ENCODE measurements at places on chromosomes 6 and 20.

DNA sequence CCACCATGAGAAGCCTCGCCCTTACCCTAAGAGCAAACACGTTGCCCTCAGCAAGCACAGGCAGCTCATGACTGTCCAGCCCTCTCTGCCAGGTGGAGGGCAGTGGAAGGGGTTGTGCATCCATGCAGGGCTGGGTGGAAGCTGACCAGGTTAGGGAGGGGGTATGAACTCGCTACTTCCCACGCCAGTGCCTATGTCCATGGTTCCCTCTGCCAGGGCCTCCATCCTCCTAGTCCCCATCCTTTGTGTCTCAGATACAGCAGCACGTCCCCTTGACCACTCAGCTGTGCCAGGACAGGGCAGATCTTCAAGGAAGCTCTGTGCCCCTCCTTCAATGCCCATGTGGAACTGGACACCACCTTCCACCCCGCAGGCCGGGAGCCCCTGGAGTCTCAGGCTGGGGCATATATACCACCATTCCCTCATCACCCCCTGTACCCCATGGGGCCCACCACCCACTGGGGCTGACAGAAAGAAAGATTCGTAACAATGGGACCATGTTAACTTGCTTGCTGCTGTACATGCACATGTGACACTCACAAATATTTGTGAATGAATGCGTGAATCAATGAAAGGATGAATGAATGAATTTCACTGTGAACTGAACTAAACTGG is 90.7 kb downstream of the ANKRD60 start:
- no peak for DNase-seq
- no peaks in the 10 kb centered on the region for H3K4me1 ChIP-seq
- H3K36me3 ChIP-seq: no peaks in the 10 kb centered on the region
- H3K4me3 ChIP-seq: no peak overlapping the region
- peaks cover 12% of the 10 kb centered on the region for H3K27me3 ChIP-seq

- no peak for DNase-seq
- H3K36me3 ChIP-seq: no peaks in the 10 kb centered on the region
These were observed 42.0 kb upstream of the TMEM244 start for GRCh38 chr6:129903082-129903481.

GRCh38 chr20:57003012-57003411 is 263.4 kb downstream of the BMP7 start:
- H3K36me3 ChIP-seq: no peaks in the 10 kb centered on the region
- H3K4me1 ChIP-seq: no peaks in the 10 kb centered on the region
- peaks cover 7% of the 10 kb centered on the region for H3K27me3 ChIP-seq

- no peaks in the 10 kb centered on the region for H3K4me1 ChIP-seq
- no peaks in the 10 kb centered on the region for H3K36me3 ChIP-seq
- DNase-seq: no peak
- no peak overlapping the region for H3K4me3 ChIP-seq
These were observed 8.5 kb downstream of the MOXD1 start for GRCh38 chr6:132392792-132393191.

DNA sequence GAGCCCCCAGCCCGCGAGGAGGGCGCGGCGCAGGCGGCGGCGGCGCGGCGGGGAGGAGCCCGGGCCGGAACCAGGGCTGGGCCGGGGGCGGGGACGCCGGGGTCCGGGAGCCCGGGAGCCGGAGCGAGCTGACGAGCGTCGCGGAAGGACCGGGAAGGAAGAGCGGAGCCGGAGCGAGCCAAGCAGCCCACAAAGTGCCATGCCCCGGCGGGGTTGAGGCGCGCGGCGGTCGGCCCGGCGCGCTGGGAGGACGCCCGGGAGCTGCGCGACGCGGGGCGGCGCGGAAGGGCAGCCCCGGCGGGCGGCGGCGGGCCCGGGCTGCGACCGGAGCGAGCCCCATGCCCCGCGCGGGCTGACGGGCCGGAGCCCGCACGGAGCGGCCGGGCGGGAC is 289 bp downstream of the FOXP4 start:
- no peak overlapping the region for H3K4me3 ChIP-seq
- H3K4me1 ChIP-seq: peaks cover 39% of the 10 kb centered on the region
- DNase-seq: peak; percentile 58
- peaks cover 40% of the 10 kb centered on the region for H3K27me3 ChIP-seq

GRCh38 chr20:63530788-63531160 is 6.4 kb downstream of the PTK6 start:
- no peaks in the 10 kb centered on the region for H3K36me3 ChIP-seq
- H3K27me3 ChIP-seq: peaks cover 1% of the 10 kb centered on the region
- no peak for DNase-seq
- no peak overlapping the region for H3K4me3 ChIP-seq
- H3K4me1 ChIP-seq: no peaks in the 10 kb centered on the region

DNA sequence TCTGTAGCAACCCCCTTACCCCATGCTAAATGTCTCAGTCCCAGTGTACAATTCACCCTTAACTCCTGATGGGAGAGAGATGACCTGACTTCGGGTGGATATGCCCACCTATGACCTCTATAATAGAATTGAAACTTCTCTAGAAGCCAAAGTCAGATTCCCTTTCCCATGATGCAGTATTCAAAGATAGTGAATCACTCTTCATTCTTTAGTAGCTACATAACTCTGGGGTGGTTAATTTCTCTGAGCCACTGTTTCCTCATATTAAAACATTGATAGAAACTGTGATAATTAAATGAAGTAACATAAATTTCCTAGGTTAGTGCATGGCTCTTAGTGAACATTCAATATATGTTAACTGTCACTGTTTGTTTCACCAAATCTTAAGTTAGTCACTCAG is 500.4 kb downstream of the COL12A1 start:
- no peak for DNase-seq
- H3K27me3 ChIP-seq: no peaks in the 10 kb centered on the region
- no peaks in the 10 kb centered on the region for H3K4me1 ChIP-seq
- no peaks in the 10 kb centered on the region for H3K36me3 ChIP-seq
- H3K27ac ChIP-seq: no peak overlapping the region
- H3K4me3 ChIP-seq: no peak overlapping the region

DNA sequence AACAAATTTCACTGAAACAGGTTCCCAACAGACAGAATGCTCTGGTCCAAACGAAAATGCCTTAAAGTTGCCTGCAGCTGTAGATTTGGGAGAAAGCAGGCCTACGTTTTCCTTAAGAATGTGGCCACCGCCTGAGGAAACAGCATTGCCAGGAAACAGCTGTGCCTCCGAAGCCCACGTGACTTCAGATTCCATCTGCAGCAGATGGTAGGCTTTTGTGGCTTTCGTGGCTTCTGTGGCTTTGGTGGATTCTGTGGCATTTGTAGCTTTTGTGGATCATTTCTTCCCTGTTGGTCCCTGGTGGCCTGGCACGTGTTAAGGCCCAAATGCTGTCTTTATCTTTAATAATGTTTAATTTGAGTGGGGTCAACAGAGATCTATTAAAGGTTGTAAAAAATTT is 222.9 kb downstream of the TTLL2 start:
- H3K27me3 ChIP-seq: peaks cover 2% of the 10 kb centered on the region
- DNase-seq: no peak
- no peaks in the 10 kb centered on the region for H3K4me1 ChIP-seq
- no peak overlapping the region for H3K27ac ChIP-seq

- H3K36me3 ChIP-seq: no peaks in the 10 kb centered on the region
- no peak overlapping the region for H3K27ac ChIP-seq
- H3K4me3 ChIP-seq: no peak overlapping the region
These were observed 32.8 kb upstream of the ENPP5 start for GRCh38 chr6:46203391-46204177.

- H3K4me1 ChIP-seq: no peaks in the 10 kb centered on the region
- peaks cover under 1% of the 10 kb centered on the region for H3K27me3 ChIP-seq
- H3K36me3 ChIP-seq: no peaks in the 10 kb centered on the region
- no peak overlapping the region for H3K4me3 ChIP-seq
These were observed 91.0 kb upstream of the MCHR2 start for GRCh38 chr6:100084991-100085364.

GRCh38 chr20:2692886-2693285 is 306 bp downstream of the EBF4 start:
- peaks cover 29% of the 10 kb centered on the region for H3K4me1 ChIP-seq
- no peak overlapping the region for H3K4me3 ChIP-seq
- peaks cover 7% of the 10 kb centered on the region for H3K36me3 ChIP-seq

- no peak overlapping the region for H3K4me3 ChIP-seq
- no peak overlapping the region for H3K27ac ChIP-seq
- H3K36me3 ChIP-seq: no peaks in the 10 kb centered on the region
- H3K4me1 ChIP-seq: peaks cover 4% of the 10 kb centered on the region
- H3K27me3 ChIP-seq: no peaks in the 10 kb centered on the region
- DNase-seq: no peak
These were observed 95.5 kb upstream of the LGSN start for GRCh38 chr6:63415286-63415685.

DNA sequence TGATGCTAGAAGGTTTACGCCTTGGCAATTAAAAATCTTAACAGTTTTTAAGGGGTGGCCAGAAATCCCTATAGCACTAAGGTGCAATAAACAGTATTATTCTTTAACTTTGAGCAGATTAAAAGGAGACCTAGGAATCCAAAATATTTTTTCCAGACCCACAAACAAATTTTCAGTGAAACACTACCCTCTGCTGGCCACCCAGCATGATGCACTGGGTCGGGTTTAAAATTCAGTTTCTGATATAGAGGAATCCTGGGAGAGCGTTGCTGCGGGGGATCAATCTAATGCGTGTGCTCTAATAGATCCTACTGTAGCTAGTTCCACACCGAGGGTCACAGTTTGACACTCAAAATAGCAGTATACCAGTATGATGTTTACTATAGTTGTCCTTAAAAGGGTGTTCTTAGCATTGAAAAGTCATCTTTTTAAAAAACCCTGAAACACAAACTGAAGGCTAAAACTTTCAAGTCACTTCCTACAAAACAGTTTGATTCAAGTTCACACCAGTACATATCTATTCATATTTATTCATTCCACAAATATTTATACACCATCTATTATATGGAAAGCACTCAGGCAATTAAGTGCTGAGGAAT is 10.2 kb downstream of the UBE3D start:
- H3K27me3 ChIP-seq: no peaks in the 10 kb centered on the region
- H3K4me1 ChIP-seq: peaks cover 6% of the 10 kb centered on the region
- DNase-seq: no peak
- no peak overlapping the region for H3K27ac ChIP-seq
- H3K4me3 ChIP-seq: no peak overlapping the region

DNA sequence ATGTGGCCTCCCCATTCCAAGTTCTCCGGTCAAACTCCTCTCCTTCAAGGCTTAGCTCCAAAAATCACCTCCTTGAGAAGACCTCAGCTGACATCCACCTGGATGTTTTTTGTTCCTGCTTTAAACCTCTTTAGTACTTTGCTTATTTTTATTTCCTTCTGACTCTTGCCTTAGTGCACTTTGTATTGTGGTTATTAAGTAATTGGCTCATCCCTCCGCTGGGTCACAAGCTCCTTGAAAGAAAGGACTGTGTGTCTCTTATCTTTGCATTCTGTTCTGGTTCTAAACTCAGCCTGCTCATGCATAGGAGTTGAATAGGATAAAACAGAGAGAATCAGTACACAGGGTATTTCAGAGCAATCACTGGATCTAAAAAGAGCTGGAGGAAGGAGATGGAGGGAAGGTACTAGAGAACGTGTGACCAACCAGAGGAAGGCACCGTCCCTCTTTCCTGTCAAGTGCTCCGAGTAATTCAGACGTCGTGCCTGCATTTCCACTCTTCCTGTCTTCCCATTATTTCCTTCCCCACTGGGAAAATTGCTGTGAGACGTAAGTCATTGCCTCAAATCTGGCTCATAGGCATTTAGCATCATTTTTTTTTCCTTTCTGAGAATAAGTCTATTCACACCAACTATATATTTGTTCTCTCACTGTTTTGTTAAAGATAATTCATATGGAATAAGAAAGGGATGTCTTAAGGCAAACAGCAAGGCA is 59.7 kb upstream of the GLP1R start:
- no peak for DNase-seq
- H3K27me3 ChIP-seq: peaks cover 8% of the 10 kb centered on the region
- H3K27ac ChIP-seq: no peak overlapping the region
- H3K36me3 ChIP-seq: no peaks in the 10 kb centered on the region
- no peaks in the 10 kb centered on the region for H3K4me1 ChIP-seq

- DNase-seq: no peak
- H3K27me3 ChIP-seq: no peaks in the 10 kb centered on the region
- no peak overlapping the region for H3K4me3 ChIP-seq
- H3K36me3 ChIP-seq: peaks cover 30% of the 10 kb centered on the region
- H3K4me1 ChIP-seq: no peaks in the 10 kb centered on the region
- H3K27ac ChIP-seq: no peak overlapping the region
These were observed 60.5 kb downstream of the DOP1A start for GRCh38 chr6:83127976-83128375.

DNA sequence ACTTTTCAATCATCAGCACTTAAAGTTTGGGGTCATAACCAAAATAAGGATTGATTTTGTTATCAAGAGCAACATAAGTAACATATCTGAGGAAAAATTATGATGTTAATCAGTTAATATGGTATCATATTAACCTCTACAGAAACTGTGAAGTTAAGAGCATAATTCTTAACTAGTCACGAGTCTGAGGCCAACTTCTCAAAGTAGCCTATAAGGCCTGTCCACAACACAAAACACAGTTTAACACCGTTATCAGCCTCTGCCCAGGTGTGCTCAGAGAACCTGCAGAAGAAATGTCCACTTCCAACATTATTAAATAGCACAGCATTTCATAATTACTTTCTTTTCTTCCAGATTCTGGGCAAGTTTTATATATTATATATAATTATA is 1.1 kb downstream of the STX7 start:
- peaks cover 4% of the 10 kb centered on the region for H3K36me3 ChIP-seq
- H3K4me3 ChIP-seq: peak overlapping the region; percentile 92
- no peak for DNase-seq
- H3K4me1 ChIP-seq: peaks cover 25% of the 10 kb centered on the region

DNA sequence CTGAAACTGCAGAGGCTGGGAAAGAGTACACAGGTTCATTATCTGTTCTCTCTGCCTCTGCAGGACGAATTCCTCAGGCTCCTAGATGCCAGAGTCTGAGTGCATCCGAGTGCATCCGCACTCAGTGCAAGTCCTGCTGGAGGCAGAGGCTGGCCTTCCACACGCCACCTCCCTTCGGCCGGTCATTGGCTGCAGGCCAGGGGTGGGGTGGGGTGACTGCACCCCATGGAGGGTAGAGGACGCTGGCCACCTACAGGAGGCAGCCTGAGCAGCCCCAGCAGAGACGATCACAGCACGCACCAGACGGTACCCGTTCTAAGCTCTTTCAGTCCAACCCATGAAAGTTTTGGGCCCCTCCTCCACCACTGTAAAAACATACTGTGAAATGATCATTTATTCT is 11.7 kb downstream of the SFT2D1 start:
- no peak overlapping the region for H3K4me3 ChIP-seq
- H3K27me3 ChIP-seq: peaks cover 3% of the 10 kb centered on the region
- H3K27ac ChIP-seq: no peak overlapping the region
- H3K4me1 ChIP-seq: peaks cover 33% of the 10 kb centered on the region
- no peak for DNase-seq

GRCh38 chr6:71463061-71463460 is 174.4 kb downstream of the OGFRL1 start:
- H3K4me1 ChIP-seq: no peaks in the 10 kb centered on the region
- H3K27me3 ChIP-seq: peaks cover 5% of the 10 kb centered on the region
- DNase-seq: no peak
- H3K36me3 ChIP-seq: no peaks in the 10 kb centered on the region
- no peak overlapping the region for H3K4me3 ChIP-seq

GRCh38 chr6:16486661-16487060 is 248.3 kb downstream of the GMPR start:
- no peak for DNase-seq
- peak overlapping the region; percentile 86 for H3K27ac ChIP-seq
- H3K4me1 ChIP-seq: peaks cover 95% of the 10 kb centered on the region

All from activated T-helper 1 cell treated with anti-CD3 and anti-CD28 coated beads, Interleukin-12 subunit alpha, Interleukin-12 subunit beta, Interleukin-2, Interleukin-4 antibody, amounts not matched to agents 30 ng/mL and 10 ng/mL and 1 ng/mL, durations not matched to agents 14 hours and 24 hours and 36 hours (primary cell).